NCI-H345 (cell line): ENCODE measurements at places on chromosomes 2 and 18.

GRCh38 chr18:30945761-30946160, 96.8 kb downstream of the DSC3 start:
- DNase-seq = no peak

GRCh38 chr2:171163261-171163660, 2.6 kb upstream of the TLK1 start:
- DNase-seq = no peak

GRCh38 chr2:226308986-226309385, 490.6 kb downstream of the IRS1 start:
- no peak for DNase-seq

- DNase-seq = no peak
Observed at GRCh38 chr2:157168501-157168900, 89.0 kb upstream of the GALNT5 start.

- DNase-seq = no peak
Observed at GRCh38 chr2:9108210-9108967, 98.2 kb upstream of the ASAP2 start.

- DNase-seq = no peak
Observed at GRCh38 chr2:235538144-235538639, 44.3 kb downstream of the AGAP1 start.

DNA sequence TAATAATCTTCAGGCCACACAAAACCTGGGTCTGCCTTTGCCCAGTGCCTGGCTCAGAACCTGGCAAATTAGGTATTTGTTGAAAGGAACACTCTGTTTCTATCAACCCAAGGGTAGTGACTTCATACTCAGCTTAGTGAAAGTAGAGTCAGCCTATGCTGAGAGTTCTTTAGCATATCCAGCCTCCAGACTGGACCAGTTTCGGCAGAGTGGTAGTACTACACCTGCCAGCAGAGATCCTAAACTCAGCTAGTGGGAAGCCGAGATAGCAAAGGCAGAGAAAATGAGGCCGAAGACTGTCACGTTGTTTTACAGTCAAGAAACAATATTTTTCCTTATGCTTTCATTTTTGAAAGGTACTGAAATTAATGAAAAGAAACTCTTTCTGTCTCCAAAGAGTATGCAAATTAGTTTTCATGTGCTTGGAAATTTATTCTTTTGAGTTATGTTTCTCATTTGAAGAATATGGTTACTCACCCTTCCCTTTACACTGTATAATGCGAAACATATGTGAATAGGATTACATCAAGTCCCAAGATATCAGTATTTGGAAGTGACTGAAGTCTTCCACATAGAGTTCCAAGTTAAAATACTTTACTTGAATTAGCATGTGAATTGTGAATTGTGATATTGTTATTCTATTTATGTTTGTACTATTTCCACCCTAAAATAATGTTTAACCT, 52.2 kb upstream of the UGP2 start:
- DNase-seq = no peak

- no peak for DNase-seq
Observed at GRCh38 chr2:241965931-241966412, 96.4 kb downstream of the RTP5 start.

DNA sequence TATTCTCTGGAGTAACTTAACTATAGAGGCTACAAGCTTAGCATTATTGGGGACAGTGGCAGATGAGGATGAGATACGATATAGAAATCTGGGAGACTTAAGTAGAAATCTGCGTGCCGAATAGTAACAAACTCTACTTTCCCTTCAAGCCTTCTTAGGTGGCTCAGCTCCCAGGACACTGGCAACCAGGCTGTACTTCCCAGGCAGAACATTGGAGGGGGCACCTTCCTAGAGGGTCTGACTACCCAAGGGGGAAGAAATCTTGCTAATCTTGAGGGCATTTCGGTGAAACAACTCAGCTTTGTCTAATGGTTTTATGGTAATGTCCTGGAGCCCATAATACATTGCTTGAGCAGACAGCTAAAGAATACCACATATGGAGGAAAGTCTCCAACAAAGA, 126.2 kb upstream of the DTNA start:
- no peak for DNase-seq
